ENCODE measurements at places on chromosomes 13 and 19.

- no peak for DNase-seq
Measured at GRCh38 chr13:44679597-44679996, 103.5 kb upstream of the TSC22D1 start.

- peak; percentile 82 for DNase-seq
Measured at GRCh38 chr13:74026753-74027152, 107.5 kb downstream of the KLF12 start.

GRCh38 chr13:29474991-29475390 is 120.5 kb downstream of the SLC7A1 start:
- DNase-seq: no peak

GRCh38 chr19:52554216-52554971 is 15.7 kb upstream of the ZNF701 start:
- DNase-seq: no peak

DNA sequence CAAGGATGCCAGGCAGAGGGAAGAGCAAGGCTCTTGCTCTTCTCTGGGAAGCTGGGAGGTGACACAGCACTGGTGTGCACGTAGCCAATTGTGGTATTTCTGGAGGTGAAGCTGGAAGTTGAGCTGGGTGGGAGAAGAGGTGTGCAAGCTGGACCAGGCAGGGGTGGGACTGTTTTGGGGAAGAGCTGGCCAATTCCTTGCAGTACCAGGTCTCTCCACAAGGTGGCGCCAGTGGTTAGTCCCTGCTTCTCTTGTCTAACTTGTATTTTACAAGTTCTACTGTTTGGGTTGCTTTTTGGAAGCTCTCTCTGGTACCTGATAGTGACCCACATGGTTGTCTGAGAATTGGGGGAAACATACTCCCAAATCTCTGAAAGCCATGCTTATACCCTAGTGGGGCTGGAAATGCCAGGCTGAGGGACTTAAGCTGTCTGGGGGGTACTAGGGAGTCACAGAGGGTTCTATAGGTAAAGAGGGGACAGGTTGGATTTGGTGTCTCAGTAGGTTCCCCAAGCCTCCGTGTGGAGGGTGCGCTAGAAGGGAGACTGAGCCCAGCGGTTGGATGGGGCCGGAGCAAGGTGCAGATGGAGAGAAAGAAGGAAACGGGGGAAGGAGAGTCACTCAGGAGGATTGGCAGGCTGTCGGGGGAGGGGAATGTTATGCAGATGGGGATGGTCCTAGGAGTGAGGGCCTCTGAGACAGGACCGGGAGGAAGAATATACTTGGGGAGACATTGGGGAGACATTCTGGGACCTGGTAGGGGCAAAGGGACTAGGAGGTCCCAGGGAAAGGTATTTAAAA is 3.0 kb downstream of the HPN start:
- peak; percentile 65 for DNase-seq

DNA sequence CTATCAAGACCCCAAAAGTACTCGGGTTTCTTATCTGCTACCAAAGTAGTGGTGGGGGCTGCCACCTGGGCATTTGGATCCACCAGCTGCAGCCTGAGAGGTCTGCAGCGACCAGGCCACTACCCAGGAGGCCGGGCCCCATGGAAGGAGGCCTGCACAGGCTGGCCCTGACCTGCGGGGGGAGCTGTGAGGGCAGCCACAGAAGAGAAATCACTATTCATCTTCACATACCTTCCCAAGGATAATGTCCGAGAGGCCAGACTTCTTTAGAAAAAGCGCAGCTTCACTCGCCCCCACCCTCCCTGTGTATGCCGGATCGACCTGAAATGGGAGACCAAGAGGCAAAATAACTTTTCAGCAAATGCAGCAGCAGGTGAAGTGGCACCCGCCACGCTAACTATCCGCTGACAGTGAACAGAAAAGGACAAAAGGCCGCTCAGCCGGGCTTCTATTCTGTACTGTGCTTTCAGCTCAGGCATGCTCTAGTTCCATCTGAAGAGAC is 30.1 kb downstream of the EPS15L1 start:
- DNase-seq: no peak

GRCh38 chr19:39195755-39196154 is 1.0 kb upstream of the NCCRP1 start:
- DNase-seq: peak; percentile 22

GRCh38 chr19:38852231-38853044 is 2.7 kb upstream of the HNRNPL start:
- peak; percentile 75 for DNase-seq

- no peak for DNase-seq
Measured at GRCh38 chr19:54484451-54484850, 11.4 kb upstream of the CDC42EP5 start.

GRCh38 chr13:91302111-91302510 is 45.4 kb upstream of the MIR17HG start:
- DNase-seq: no peak

DNA sequence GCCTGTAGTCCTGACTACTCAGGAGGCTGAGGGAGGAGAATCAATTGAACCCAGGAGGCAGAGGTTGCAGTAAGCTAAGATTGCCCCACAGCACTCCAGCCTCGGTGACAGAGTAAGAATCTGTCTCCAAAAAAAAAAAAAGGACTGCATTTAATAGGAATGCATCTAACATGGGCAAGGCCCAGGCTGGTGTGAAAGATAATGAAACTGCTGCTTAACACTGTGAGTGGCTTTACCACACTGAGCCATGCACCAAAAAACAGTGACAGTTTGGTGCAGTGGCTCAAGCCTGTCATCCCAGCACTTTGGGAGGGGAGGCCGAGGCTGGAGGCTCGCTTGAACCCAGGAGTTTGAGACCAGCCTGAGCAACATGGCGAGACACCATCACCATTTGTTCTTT is 8.6 kb downstream of the GTF2F1 start:
- no peak for DNase-seq

- no peak for DNase-seq
Measured at GRCh38 chr19:42233106-42233505, 9.3 kb downstream of the GSK3A start.

DNA sequence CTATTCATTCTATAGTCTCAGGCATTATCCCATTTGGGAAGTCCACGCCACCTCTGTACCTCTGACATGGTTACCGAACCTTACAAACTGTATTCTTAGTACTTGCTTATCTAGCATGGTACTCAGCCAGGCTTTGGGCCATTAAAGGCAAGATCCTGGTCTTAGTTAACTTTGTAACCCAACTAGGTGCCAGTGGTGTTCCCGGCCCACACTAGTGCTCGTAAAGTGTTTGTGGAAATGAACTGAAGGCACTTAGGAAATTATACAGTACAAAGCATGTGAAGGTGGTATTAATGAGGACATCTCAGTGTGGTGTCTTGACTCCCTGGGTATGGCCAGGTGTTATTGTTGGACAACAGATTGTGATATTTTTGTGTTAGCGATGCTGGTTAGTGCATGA is 87.8 kb upstream of the RNF113B start:
- DNase-seq: no peak

DNA sequence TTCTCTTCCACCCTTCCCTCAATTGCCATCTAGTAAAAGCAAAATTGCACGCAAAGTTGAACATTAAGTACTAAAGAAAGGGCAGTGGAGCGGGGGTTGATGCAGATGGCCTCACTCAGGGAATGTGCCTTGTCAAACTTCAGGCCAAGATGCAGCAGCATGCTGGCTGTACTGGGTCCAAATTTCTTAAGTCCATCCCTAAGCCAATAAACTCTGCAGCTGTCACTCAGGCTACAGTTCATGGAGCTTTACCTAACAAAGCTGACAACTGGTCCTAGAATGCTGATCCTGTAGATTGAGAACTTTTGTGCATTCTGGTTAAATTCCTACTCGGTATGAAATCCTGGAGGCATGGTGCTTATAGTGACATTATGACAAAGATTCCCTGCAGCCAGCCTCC is 88.4 kb downstream of the FOXO1 start:
- DNase-seq: no peak

- DNase-seq: no peak
Measured at GRCh38 chr13:34833562-34834182, 108.4 kb upstream of the NBEA start.

- DNase-seq: no peak
Measured at GRCh38 chr13:84946192-84946591, 853.0 kb downstream of the SLITRK6 start.

DNA sequence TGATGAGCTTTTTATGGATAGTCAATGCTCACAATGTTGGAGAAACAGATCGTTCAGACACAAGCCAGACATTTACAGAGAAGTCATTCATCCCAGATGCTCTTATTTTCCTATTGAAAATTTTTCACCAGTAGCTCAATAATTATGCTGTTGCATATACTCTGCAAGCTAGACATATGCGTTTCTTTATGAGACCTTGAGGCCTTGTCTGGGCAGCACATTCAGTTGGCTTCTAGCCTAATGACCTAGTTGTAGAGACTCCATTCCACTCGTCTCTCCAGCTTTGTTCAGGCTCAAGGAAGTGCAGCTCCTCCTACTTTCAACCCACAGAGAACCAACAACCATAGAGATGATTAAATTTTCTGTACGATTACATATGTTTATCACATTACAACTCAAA is 237.7 kb downstream of the MZT1 start:
- DNase-seq: no peak

GRCh38 chr13:99966064-99966805 is 5.3 kb downstream of the ZIC5 start:
- no peak for DNase-seq

DNA sequence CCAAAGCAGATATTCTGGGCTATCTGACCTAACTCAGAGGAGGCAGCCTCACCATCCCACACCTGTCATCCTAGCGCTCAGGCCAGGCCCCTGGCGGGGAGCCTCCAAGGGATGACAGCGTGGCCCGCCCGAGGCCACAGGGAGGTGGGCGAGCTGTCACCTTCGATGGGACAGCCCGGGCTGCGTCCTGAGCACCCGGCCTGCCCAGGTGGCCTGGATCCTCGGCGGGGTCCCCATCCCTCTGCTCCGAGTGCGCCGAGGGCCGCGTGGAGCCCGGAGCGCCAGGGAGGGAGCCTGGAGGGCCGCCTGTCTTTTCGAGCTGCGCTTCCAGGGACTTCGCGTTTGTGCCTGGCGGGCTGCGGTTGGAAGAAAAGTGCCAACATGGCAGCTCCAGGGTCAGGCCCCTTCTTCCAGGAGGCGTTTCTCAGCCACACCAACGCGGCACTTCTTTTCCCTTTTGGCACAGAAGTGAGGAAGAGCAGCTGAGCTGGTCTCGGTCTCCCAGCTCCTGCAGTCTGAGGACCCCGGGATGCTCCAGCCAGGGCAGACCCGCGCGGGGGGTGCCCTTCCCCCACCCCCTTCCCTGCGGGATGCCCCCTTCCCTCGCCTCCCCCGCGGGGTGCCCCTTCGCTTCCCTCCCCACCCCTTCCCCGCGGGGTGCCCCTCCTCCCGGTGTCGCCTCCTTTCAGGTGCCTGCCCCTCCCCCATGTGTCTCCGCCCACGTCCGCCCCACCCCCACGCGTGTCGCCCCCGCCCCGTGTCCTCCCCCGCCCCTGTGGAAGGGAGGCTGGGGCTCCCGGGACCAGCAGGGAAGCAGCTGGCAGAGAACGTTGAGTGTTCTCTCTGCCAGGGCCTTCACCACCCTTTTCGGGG is 42.3 kb downstream of the GJA3 start:
- peak; percentile 62 for DNase-seq

GRCh38 chr19:55086730-55087541 is 11.3 kb downstream of the EPS8L1 start:
- peak; percentile 64 for DNase-seq

GRCh38 chr13:42279080-42279479 is 7.1 kb downstream of the AKAP11 start:
- DNase-seq: peak; percentile 35

DNA sequence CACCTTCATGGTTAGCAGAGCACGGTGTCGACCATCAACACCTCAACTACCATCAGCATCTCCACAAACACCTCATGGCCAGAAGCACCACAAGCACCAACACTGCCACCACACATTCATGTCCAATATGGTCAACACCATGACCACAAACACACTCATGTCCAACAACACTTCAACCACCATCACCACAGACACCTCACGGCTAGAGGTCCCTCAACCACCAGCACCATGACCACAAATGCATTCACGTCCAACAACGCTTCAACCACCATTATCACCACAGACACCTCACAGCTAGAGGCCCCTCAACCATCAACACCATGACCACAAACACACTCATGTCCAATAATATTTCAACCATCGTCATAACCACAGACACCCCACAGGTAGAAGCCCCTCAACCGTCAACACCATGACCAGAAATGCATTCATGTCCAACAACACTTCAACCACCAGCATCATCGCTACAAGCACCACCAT is 10.2 kb downstream of the TRAPPC5 start:
- peak; percentile 59 for DNase-seq

DNA sequence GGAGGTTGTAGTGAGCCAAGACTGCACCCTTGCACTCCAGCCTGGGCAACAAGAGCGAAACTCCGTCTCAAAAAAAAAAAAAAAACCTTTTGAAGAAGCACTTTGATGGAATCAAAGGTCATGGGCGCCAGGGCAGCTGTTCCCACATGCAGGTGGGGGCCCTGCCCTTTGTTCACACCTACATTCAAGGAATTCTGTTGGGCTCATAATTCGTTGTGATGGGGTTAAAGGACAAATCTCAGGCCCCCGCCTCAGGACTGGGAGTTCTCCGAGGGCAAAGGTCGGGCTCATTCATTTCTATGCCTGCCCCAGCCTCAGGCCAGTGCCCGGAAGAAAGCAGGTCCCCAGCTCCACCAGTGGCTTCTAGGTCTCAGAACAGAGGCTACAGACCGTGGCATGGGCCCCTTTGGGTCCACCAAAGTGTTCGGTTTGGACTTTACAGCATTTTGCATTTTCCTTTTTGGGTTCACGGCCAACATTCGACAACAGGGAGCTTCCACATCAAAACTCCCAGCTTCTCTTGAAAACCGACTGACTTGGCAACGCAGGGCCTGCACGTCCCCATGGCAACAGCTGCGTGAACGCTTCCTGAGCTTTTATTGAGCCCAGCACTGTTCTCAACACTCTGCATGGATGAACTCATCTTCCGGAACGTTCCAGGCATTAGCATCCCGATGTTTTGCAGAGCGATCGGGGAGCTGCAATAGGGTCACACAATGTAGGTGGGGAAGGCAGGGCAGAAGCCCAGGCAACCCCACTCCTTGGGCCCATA is 10.1 kb upstream of the GTF2F1 start:
- no peak for DNase-seq

DNA sequence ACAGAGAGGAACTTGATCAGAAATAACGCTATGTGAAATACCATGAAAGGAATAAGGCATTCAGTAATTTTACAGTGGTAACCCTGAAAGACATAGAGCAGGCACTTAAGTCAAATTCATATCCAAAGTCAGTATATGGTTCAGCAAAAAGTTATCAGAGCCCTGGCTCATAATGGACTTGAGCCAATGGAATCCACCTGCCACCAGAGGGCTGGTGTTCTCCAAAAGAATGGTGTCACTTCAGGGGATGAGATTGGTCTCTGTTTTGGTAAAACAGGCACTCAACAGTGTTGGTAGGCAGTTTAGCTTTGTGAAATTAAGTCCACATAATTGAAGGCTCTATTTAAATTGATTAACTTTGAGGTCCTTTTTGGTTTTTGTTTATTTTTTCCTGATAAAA is 93.9 kb downstream of the LIG4 start:
- no peak for DNase-seq

- peak; percentile 6 for DNase-seq
Measured at GRCh38 chr13:40271271-40271885, 395.1 kb downstream of the FOXO1 start.

- DNase-seq: no peak
Measured at GRCh38 chr13:102839462-102839861, 6.4 kb upstream of the ERCC5 start.

GRCh38 chr13:43284162-43284561 is 260.8 kb downstream of the DNAJC15 start:
- DNase-seq: no peak

- peak; percentile 46 for DNase-seq
Measured at GRCh38 chr19:6891761-6892385, 4.5 kb downstream of the ADGRE1 start.

All from CD4-positive, alpha-beta T cell treated with Interleukin-17A for 1 hour (primary cell).